NCI-H1930 (cell line): ENCODE measurements at places on chromosomes 5 and 9.

DNA sequence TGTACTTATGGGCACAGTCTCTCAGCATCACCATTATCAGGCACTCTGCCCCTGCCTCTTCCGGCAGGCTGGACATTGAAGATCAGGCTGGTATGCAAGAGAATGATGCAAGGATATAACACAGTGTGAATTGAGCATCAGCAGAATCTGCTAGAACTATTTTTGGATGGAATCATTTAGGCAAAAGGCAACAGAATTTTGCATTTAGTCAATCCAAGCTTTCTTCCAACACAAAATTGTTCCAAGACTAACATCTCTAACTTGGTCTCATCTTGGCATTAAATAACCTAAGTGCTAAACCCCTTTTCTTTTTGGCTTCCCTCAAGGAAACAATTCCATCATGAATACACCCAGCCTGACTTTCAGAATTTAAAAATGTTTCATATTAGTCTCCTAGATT lies 339.9 kb downstream of the PRELID2 start:
- no peak for DNase-seq

- no peak for DNase-seq
Measured at GRCh38 chr5:53389093-53389492, 91.3 kb upstream of the FST start.

DNA sequence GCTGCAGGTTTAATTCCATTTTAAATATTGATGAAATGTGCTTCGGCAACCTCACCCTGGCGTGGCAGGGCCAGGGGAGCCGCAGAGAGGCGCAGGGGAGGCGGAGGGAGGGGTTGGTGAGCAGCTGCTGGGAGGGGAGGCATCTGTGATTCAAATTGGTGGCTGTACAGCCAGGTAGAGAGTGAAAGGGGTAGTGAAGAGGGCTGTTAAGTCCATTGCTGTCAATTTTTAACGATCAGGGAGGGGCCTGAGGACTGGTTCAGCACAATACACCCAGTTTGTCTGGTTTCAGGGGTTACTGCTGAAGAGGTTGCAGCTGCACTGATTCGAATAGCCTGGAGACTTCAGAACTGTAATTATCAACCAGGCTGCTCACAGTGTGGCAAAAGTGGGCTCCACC lies 31.3 kb downstream of the LHX6 start:
- no peak for DNase-seq

- no peak for DNase-seq
Measured at GRCh38 chr5:124789104-124789605, 42.7 kb upstream of the ZNF608 start.

DNA sequence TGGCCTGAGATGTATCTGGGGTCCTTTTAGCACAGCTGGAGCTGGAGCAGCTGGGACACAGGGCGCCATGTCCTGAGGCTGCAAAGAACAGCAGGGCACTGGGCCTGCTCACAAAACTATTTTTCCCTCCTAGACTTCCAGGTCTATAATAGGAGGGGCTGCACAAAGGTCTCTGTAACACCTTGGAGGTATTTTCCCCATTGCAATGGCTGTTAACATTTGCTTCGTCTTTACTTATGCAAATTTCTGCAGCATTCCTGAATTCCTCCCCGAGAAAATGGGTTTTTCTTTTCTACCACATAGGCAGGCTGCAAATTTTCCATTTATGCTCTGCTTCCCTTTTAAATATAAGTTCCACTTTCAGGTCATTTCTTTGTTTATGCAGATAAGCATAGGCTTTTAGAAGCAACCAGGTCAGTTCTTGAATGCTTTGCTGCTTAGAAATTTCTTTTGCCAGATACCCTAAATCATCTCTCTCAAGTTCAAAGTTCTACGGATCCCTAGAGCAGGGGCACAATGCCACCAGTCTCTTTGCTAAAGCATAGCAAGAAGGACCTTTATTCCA lies 130.8 kb downstream of the PCSK1 start:
- no peak for DNase-seq

GRCh38 chr9:33818167-33818846 lies 1.3 kb downstream of the UBE2R2 start:
- DNase-seq: no peak

DNA sequence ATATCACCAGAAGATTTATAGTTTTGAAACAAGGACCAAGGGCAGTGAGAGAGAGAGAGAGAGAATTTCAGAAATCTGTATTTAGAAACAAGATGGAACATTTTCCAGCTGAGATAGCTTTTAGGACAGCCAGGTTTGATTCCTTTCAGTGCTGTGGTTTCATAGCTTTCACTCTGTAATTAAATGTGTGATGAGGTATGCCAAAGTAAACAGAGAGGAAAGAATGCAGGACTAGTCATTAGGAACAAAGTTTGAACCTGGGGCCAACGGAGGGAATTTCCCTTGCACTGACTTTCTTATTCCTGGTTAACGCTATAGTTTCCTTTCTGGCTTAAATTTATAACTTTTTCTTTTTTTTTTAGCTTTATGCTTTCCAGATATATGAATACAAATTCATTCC lies 10.0 kb upstream of the CCL28 start:
- no peak for DNase-seq

DNA sequence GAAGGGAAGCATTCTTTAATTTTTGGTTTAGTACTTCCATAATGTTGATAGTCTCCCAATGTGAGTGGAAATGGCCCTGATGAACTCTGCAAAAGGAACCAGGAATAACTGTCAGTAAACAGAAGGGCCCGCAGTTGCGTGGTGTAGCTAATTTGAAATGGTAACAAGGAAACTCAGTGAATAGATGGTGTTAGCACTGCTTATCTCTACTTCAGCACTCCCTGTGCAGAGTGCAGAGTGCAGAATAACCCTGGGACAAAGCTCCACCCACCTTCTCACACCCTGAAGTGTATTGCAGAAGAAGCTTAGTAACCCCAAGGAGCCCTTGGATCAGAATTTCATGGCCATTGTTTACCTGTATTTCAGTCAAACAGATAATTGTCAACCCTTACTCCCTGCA lies 158.9 kb downstream of the PCSK5 start:
- no peak for DNase-seq

- no peak for DNase-seq
Measured at GRCh38 chr9:126240835-126241234, 85.8 kb upstream of the MVB12B start.

DNA sequence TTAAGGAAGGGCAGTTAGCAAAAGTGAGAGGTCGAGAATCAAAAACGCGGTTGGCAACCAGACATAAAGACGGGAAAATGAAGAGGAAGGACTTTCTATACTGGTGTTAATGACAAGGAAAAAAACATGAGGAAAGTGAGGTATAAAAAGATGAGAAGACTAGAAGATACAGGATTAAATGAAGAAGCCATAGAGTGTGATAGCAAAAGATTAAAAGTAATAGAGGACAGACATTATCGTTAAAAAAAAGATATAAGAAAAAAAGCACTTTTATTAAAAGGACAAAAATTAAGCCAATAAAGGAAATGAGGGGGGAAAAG lies 1.7 kb upstream of the SSBP2 start:
- DNase-seq: no peak

- no peak for DNase-seq
Measured at GRCh38 chr5:148798786-148799185, 27.6 kb upstream of the ADRB2 start.

GRCh38 chr5:116340799-116341198 lies 233.8 kb downstream of the SEMA6A start:
- DNase-seq: no peak

DNA sequence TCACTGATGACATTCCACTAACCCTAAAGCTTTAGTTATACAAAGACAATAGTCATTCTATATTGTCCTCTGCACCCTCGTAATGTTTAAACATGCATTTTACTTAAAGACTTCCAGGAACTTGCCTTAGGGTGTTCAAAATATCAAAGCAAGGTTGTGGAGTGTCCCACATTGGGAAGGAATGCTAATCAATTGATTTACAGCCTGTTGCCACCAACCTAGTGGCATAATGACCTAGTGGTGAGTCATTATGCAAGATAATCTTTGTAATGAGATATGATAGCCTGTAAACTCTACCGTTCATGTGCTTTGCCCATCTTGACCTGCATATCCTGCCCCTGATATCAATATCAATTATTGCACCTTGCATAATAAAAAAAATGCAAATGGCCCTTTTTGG lies 542.9 kb downstream of the CDH9 start:
- DNase-seq: no peak

- DNase-seq: no peak
Measured at GRCh38 chr5:1804001-1804690, 2.9 kb downstream of the NDUFS6 start.

DNA sequence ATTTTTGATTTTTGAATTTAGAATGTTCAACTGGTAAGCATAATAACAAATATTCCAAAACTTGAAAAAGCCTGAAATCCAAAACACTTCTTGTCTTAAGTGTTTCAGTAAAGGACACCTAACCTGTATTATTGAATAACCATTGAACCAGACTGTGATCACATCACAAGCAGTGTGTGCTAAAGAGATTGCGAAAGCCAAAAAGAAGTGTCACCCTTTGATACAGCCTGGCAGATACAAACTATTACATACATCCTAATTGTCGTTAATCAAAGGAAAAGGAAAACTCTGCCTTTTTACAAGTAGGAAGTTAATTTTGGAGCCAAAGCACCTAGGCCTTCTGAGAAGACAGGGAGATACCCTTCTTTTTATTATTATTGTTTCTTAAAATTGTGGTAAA lies 8.4 kb upstream of the FAM120AOS start:
- DNase-seq: no peak

GRCh38 chr9:79481846-79482477 lies 89.8 kb upstream of the TLE4 start:
- no peak for DNase-seq

DNA sequence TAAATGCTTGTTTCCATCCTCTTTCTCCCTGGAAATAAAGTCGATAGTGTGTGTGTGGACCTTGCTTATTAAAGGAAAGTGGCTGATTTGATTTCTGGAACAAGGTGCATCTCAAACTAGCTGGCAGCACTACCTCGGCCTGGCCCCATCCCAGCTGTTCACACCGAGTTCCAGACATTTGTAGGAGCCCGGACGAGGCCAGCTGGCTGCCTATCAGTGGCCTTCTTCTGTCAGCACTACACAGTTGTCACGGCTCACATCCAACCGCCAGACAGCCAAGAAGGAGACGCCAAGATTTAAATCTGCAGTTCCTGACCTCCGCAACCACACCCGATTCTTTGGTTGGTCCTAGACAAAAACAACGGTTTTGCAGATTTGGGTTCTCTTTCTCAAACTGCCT lies 63.6 kb downstream of the PALM2AKAP2 start:
- DNase-seq: no peak

GRCh38 chr5:38806775-38807258 lies 39.0 kb upstream of the OSMR start:
- DNase-seq: no peak

DNA sequence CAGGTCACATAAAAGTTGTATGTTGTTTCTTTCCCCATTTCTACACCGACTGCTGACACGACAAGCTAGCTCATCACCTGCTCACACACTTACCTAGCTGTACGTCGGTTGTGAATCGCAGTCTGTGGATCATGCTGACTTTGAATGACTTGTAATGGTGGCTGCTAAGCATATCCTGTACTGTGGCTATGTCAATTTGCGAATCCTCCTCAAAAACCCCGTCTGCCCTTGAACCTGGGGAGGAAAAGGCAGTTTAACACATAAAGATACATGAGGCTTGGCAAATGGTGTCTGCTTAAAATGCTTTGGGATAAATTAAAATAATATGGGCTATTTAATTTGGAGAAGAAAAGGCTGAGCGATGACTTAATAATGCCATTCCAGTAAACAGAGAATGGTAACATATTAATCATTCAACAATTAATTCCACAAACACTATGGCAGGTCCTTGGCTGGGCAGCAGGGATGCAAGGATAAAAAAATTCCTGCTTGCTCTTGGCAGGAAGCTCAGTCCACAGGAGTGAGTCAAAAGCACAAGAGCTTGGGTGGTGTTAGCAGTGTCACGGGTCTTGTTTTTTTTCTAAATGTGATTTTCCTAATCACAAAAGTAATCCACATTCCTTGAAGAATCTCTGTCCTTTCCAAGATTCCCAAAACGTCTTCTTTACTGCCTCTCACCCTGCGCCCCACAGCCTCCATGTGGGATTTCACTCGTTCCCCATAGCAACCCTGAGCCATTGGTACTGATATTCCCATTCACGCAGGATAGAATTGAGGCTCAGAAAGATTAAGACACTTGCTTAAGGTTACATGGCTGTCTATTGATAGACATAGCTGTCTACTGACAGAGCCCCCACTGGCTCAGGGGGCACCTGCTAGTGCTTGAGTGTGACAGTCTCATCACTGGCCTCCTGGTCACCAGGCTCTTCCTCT lies 222.4 kb downstream of the MAPKAP1 start:
- DNase-seq: no peak

GRCh38 chr5:159824188-159825161 lies 91.8 kb upstream of the ADRA1B start:
- DNase-seq: no peak

DNA sequence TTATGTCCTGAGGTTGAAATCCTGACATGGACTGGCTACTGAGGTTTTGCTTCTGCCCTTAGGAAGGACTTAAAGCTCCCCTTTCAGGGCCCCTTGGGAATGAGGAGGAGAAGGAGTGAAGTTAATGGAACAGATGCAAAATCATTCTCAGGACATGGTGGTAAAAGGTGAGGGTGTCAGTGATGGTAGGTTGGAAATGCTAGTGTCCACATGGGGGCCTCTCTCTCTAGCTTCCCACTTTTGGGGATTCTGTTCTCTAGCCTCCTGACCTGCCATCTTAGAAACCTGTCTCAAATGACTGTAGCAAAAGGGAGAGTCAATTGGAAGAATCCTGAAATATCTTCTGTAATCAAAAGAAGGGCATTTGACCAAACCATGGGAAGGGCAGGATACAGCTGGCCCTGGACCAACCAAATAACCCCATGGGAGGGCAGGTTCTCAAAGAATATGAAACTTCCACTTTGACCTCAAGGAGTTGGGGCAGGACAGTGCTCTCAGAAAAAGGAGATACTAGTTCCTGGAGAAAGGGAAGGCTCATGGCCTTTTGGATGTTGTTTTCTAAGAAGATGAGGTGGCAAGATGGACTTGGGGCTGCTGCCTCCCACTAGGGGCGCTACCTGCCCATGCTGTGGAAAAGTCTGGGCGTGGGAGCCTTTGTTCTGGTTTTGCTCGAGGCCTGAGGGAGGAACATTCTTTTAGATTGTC lies 21.2 kb upstream of the MLANA start:
- no peak for DNase-seq

DNA sequence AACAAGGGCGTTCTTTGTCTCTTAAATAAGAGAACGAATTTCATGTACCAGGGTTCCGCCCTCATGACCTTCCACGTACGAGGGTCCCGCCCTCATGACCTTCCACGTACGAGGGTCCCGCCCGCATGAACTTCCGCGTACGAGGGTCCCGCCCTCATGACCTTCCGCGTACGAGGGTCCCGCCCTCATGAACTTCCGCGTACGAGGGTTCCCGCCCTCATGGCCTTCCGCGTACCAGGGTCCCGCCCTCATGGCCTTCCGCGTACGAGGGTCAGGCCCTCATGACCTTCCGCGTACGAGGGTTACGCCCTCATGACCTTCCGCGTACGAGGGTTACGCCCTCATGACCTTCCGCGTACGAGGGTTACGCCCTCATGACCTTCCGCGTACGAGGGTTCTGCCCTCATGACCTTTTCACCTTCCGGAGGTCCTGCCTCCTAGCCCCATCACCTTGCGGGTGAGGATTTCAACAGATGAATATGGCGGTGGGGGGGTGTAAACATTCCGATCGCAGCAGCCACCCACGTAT lies 273.9 kb upstream of the ADAMTS16 start:
- no peak for DNase-seq

- no peak for DNase-seq
Measured at GRCh38 chr9:20319241-20319640, 303.1 kb downstream of the MLLT3 start.

- no peak for DNase-seq
Measured at GRCh38 chr5:127290946-127291693, 524 bp downstream of the MEGF10 start.
